Left hindlimb (tissue), 1 donor: ENCODE measurements at places on chromosomes 2 and 18.

GRCh38 chr2:100878000-100878791 is 58.3 kb downstream of the NPAS2 start:
- no peak for DNase-seq

DNA sequence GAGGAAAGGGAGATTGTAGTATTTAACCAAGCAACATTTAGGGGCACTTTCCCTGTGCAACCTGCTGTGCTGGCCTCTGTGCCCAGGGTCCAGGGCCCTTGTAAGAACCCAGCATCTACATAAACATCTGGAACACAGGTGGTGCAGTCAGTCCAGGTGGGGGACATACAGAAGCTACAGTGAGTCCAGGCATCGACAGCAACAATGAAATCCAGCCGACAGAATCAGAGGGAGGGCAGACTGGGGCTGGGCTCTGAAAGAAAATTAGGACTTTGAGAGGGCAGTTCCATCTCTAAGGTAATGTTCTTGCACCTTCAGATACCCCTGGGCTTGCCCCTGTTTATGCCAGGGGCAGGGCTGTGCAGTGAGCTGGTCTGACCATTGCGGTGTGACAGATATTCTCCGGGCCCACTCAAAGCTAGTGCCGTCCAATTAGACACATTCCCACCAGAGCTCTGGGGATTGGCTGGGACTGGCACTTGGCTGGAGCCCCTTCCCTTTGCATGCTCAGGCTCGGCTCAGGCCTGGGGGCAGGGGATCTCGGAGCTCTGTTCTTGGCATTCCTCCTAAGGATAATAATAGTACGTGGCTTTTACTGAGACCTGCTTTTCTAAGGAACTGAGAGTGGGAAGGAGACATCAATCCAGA is 5.4 kb downstream of the LBH start:
- DNase-seq, result no peak

GRCh38 chr2:8761529-8762164 is 75.8 kb downstream of the KIDINS220 start:
- DNase-seq, result no peak

DNA sequence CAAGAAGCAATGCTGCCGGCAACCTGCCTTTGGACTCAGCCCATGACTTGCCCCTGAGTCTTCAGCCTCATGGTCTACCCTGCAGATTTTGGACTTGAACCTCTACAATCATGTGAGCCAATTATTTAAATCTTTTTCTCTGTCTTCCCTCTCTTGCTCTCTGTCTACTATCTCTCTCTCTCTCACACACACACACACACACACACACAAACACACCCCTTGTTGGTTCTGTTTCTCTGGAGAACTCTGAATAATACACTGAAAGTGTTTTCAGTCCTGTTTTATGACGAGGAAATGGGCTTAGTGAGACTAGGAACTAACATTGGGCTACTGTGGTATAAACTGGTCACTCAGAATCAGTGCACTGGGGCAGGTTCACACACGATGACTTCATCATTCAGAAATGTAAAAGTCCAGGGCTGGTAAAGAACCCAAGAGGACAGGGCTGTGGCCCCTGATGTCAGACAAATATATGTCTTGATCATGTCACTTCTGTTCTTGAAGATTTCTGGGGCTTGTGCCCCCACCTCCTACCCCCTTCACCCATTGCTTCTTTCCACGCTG is 266.1 kb upstream of the SIX2 start:
- DNase-seq, result no peak

DNA sequence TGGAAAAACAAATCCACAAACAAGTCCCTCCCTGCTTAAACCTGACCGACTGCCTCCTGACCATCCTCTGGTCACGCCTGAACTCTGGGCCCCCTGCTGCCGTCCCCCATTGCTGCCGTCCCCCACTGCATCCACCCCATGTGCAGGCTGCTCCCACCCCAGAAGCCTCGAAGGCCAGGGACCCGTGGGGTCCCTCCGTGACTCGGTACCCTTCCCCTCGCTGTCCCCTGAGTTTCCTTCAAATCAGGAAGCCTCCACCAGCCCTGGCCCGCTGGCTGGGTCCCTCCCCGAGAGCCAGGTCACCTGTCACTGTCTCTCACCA is 17.9 kb upstream of the AGXT start:
- DNase-seq, result no peak
